ENCODE measurements at places on chromosomes 1 and 21.

DNA sequence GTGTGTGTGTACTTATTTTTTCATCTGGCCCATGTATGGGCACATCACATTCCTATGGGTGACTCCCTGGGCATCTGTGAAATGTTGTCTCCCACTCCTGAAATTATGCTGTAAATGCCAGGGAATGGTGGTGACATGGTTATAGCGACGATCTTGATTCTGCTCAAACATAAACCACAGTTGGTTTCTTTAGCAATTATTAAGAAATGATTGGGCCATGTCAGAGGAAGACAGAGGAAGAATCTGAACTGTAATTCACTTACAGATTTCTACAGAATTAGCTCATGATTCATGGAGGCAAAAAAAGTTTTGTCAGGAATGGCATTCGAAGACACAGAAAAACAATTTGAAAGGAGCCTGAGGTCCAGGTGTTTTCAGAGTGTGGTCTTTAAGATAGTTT is 25.8 kb upstream of the KCNE1 start:
- no peak for DNase-seq

GRCh38 chr1:173581383-173582079 is 21.3 kb downstream of the SLC9C2 start:
- DNase-seq: no peak

- no peak for DNase-seq
Observed at GRCh38 chr1:53979712-53980450, 33.7 kb downstream of the LRRC42 start.

DNA sequence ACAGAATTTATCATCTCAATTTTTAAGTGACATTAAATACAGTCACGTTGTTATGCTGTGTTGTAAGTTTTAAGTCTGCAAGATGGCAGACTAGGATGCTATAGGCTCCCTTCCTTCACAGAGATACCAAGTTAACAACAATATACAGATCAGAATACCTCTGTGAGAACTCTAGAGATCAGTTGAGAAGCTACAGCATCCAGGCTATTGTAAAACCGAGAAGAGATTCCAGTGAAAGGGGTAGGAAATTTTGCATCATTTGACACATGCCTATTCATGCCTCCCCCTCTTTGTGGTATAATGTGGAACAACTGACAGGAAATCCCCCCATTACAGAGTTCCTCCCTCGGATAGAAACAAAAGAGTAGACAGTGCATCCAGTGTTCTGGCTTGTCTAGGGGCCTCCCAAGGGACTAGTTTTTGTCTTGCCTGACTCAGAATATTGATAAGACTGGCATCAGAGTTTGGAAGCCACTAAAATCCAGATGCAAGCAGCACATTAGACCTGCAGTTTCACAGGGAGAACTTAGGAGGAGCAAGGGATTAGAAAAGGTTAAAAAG is 80.6 kb downstream of the LBR start:
- no peak for DNase-seq

DNA sequence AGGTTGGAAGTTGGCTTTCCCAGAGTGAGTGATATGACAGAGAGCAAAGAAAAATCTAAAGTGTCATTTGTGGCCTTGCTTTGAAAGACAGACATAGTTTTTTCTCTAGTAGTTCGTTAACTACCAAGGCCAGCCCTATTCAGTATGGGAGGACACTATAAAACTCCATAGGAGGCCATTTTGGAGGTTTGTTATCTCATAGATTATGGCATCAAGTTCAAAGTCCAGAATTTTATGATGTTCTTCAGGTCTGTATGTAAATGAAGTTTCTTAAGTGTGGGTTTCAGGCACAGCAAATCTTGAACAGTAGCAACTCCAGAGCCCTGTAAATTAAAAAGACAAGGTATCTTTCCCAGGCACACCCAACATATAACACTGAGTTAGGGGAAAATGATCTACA is 437.1 kb downstream of the PLPP3 start:
- no peak for DNase-seq

- DNase-seq: no peak
Observed at GRCh38 chr1:192802406-192802805, 6.4 kb upstream of the RGS2 start.

- DNase-seq: no peak
Observed at GRCh38 chr1:170776252-170776651, 112.3 kb downstream of the PRRX1 start.

GRCh38 chr1:40344597-40344996 is 27.5 kb upstream of the COL9A2 start:
- no peak for DNase-seq

GRCh38 chr1:246843876-246844275 is 87.9 kb downstream of the AHCTF1 start:
- no peak for DNase-seq

DNA sequence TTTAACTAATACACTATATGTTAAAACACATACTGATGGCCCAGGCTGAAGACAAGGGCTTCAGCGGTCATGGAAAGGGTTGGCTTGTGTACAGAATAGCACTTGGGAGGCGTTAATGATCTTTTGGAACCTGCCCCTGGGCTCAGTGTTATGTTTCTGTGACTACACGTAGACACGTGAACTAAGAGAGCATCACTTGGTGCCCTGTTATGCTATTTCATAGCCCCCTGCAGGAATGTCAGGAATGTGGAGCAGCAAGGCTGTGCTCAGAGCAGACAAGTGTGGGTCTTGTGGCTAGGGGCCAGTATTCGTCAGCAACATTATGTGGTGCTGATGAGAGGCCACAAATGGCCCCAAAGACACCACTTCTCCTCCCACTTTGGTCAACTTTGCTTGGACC is 132.4 kb downstream of the MAP3K21 start:
- DNase-seq: no peak

DNA sequence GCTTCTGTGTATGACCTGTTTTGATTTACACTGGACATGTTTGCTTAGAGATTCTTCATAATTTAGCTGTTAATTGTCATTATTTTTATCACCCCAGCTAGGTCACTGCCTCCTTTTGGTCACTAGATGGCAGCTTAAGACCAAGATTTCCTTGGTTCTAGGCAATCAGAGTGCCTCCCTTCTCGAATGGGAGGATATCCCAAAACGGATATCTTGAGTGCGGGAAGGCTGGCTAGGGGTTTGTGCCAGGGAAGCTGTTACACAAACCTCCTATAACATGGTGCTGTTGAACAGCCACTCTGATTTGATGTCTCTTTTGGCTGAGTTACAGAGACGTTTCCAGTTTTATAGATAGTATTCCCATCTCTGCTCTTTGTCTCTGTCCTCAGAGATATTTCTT is 283.5 kb downstream of the S1PR1 start:
- DNase-seq: no peak

- no peak for DNase-seq
Observed at GRCh38 chr21:44518686-44519085, 21.3 kb downstream of the KRTAP10-1 start.

- DNase-seq: no peak
Observed at GRCh38 chr1:206687915-206688442, 3.3 kb downstream of the MAPKAPK2 start.

DNA sequence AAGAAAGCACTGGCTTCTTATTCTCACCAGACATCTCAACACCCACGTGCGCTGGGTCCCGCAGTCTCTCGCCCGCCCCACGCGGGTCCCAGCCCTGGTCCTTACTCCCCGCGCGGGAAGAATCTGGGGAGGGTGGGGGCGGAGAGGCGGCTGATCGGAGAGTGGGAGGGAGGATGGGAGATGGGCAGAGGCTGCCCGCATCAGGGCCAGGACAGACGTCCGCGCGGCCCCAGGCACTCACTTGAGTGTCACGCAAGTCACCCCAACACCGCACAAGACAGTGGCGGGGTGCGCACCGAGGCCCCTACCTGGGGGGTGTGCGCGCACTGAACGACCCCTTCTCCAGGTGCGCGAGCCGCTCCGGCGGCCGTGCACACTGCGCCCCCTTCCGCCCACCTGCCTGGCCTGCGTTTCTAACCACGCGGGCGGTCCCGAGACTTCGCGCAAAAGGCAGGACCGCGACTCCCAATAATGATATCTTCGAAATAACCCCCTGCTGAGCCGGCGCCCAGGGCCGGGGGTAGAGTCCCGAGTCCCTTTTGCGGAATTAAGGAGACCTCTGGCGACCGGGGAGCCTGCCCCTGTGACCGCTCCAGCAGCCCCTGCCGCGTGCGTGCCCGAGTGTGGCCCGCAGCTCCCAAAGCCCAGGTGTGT is 6.0 kb upstream of the SIM2 start:
- DNase-seq: no peak

DNA sequence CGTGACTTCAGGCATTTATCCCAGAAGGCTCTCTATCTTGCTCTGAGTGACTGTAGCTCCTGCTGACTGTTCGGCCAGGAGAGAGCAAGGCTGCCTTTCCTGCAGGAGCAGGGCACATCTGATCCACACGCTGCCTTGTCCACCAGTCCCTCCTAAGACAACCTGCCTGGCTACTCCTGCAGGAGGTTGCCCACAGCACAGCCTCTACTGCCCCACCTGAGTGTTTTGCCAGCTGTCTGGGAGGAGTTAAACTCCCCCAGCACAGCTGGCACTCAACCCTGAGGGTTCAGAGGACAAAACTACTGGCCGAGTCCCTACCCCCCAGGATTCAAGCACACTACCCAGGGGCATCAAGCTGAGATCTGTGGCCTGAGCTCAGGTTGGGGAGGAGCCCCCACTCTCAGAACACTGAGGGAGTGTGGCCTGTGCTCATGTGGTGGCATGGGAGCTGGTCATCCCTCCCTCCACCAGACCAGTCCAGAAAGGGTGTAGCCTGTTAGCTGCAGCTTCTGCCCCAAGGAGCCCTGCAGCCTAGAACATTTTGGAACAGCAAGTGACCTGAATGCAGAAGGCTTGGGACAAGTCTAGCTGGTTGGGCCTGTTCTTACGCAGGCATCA is 237.3 kb downstream of the SLC44A5 start:
- DNase-seq: no peak

- DNase-seq: no peak
Observed at GRCh38 chr21:36705679-36706481, 7.0 kb downstream of the SIM2 start.

GRCh38 chr21:44574457-44575306 is 1.2 kb downstream of the KRTAP10-4 start:
- DNase-seq: no peak

GRCh38 chr1:207958376-207959139 is 47.6 kb upstream of the CD34 start:
- no peak for DNase-seq

GRCh38 chr1:50108497-50109059 is at the start of gene ELAVL4:
TSS of gene ELAVL4 (plus strand) at chr1:50108920. CDS start at chr1:50109190, 270 bp downstream.
- DNase-seq: no peak

DNA sequence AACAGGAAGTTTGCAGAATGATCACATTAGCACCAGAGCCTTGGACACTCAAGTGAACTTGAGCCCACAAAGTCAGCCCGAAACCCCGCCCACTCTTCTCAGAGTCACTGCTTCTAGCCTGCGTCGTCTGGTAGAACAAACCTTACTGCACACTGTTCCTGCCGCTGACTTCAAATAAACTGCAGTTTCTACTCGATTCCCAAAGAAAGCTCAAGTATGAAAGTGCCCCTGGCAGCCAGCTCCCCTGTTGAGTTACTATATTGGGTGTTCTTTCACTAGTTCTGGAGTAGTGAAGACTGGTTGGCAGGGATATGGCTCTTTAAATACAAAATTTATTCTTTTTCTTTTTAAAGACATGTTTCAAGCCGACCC is 164.7 kb downstream of the GALNT2 start:
- DNase-seq: no peak

- no peak for DNase-seq
Observed at GRCh38 chr21:42845296-42845965, 33.9 kb downstream of the WDR4 start.

Data from left renal cortex interstitium (tissue), 4 donors.